ENCODE measurements at places on chromosomes 1 and 21. TPM values are rescaled to one million over a fixed set of nuclear protein-coding genes. Genes with fewer than 3 reads are reported as not detected.

Gene ERO1B
- 2.9 TPM for total RNA-seq

DNA sequence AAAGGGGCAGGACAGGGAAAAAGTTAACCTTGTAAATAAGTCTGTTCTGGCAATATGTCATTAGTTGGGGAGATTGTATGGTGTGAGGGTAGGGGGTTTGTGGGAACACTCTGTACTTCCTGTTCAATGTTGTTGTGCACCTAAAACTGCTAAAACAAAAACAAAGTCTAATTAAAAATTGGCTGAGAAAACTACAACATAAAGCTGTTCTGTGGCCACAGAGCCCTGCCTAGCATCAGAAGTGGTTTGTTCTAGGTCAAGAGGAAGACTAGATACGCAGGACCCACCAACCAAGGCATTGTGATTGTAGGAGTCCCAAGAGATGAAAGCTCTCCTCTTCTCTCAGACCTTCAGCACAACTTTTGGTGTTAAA lies 81.0 kb upstream of the LRRC8D start:
- H3K27ac ChIP-seq: no peak overlapping the region
- peak overlapping the region; percentile 10 for H3K4me3 ChIP-seq
- no peaks in the 10 kb centered on the region for H3K36me3 ChIP-seq
- no peaks in the 10 kb centered on the region for H3K27me3 ChIP-seq

- no peaks in the 10 kb centered on the region for H3K36me3 ChIP-seq
- H3K27ac ChIP-seq: no peak overlapping the region
- peak overlapping the region; percentile 66 for H3K4me3 ChIP-seq
- peaks cover 24% of the 10 kb centered on the region for H3K27me3 ChIP-seq
- peak; percentile 75 for DNase-seq
Measured at GRCh38 chr1:206506405-206507283, 687 bp upstream of the RASSF5 start.

GRCh38 chr1:115958866-115959265 lies 17.4 kb upstream of the SLC22A15 start:
- no peaks in the 10 kb centered on the region for H3K4me1 ChIP-seq
- H3K4me3 ChIP-seq: no peak overlapping the region
- H3K36me3 ChIP-seq: no peaks in the 10 kb centered on the region
- no peak for DNase-seq

- no peaks in the 10 kb centered on the region for H3K27me3 ChIP-seq
- H3K36me3 ChIP-seq: no peaks in the 10 kb centered on the region
- DNase-seq: peak; percentile 66
- no peak overlapping the region for H3K27ac ChIP-seq
- H3K4me1 ChIP-seq: no peaks in the 10 kb centered on the region
Measured at GRCh38 chr1:114130846-114131525, 22.7 kb downstream of the SYT6 start.

DNA sequence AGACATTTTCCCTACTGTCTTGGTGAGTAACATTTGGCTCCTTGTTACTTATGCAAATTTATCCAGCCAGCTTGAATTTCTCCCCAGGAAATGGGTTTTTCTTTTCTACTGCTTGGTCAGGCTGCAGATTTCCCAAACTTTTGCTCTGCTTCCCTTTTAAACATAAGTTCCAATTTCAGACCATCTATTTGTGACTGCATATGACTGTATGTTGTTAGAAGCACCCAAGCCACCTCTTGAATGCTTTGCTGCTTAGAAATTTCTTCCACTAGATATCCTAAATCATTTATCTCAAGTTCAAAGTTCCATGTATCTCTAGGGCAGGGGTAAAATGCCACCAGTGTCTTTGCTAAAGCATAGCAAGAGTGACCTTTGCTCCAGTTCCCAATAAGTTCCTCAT lies 32.3 kb upstream of the CITED4 start:
- H3K36me3 ChIP-seq: no peaks in the 10 kb centered on the region
- no peak overlapping the region for H3K4me3 ChIP-seq
- peaks cover 19% of the 10 kb centered on the region for H3K4me1 ChIP-seq
- H3K27ac ChIP-seq: no peak overlapping the region
- DNase-seq: no peak

DNA sequence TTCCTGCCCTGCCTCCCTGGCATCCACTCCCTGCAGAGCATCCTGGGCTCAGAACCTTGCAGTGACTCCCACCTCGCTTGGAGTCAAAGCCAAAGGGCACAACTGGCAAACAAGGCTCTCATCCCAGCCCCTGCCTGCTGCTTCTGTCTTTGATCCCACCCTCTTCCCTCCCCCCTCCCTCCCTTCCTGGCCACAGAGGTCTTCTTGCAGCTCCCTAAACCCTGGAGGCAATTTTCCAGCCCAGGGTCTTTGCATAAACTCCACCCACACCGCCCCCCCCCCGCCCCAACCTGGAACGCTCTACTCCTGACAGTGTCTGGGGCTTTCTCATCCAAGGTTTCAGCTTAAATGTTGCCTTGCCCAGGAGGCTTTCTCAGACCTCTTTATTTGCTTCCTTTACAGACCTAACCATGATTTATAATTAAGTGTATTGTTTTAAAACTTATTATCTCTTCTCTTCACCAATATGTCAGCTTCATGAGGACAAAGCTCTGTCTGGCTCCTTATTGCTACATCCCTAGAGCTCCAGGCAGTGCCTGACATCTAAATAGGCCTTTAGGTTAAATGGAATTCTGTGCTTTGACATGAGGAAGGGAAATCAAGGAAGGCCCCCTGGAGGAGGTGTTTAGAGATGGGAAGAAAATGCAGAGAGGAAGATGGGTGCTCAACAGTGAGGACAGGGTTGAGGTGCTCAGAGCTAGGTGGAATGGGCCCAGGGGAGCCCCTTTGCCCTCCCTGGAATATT lies 37.7 kb upstream of the PADI1 start:
- peaks cover 41% of the 10 kb centered on the region for H3K4me1 ChIP-seq
- no peak overlapping the region for H3K4me3 ChIP-seq
- H3K36me3 ChIP-seq: no peaks in the 10 kb centered on the region
- no peaks in the 10 kb centered on the region for H3K27me3 ChIP-seq
- DNase-seq: peak; percentile 50

DNA sequence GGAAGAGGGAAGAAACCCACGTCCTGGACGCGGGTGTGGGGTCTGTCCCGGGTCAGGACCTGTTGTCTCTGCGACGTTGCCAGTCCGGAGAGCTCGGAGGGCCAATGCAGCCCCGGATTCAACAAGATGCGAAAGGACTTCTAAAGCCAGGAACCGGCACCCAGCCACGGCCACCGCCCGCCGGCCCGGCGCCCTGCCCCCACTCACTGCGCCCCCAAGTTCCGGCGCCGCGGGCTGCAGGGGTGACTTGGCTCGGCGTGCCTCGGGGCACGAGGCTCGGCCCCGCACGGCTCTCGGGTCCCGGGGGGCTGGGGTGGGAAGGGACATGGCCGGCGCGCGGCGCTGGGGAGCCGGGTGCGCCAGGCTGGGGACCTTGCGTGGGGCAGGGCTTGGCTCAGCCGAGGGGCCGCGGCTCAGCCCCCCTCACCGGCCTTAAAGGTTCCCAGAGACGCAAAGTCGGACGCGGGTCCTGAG lies 51.8 kb upstream of the H6PD start:
- H3K4me3 ChIP-seq: peak overlapping the region; percentile 83
- peak overlapping the region; percentile 87 for H3K27ac ChIP-seq
- DNase-seq: peak; percentile 93
- H3K27me3 ChIP-seq: no peaks in the 10 kb centered on the region
- H3K4me1 ChIP-seq: peaks cover 36% of the 10 kb centered on the region

DNA sequence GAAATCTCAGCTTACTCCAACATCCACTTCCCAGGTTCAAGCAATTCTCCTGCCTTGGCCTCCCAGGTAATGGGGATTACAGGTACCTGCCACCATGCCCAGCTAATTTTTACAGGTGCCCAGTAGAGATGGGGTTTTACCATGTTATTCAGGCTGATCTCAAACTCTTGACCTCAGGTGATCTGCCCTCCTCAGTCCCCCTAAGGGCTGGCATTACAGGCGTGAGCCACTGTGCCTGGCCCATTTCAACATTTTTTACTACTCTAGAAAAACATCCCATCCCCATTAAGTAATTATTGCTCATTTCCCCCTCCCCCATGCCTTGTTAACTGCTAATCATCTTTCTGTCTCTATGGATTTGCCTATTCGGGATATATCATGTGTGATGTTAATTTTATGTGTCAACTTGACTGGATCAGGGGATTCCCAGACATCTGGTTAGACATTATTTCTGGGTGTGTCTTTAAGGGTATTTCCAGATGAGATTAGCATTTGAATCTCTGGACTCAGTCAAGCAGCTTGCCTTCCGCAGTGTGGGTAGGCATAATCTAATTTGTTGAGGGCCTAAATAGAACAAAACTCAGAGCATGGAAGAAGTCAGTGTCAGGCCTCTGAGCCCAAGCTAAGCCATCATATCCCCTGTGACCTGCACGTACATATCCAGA lies 33.0 kb upstream of the ZBTB8B start:
- H3K36me3 ChIP-seq: no peaks in the 10 kb centered on the region
- H3K4me1 ChIP-seq: no peaks in the 10 kb centered on the region
- peaks cover 32% of the 10 kb centered on the region for H3K27me3 ChIP-seq
- no peak overlapping the region for H3K4me3 ChIP-seq

GRCh38 chr1:47849591-47850261 lies 147.5 kb downstream of the TRABD2B start:
- no peaks in the 10 kb centered on the region for H3K27me3 ChIP-seq
- DNase-seq: no peak
- H3K4me3 ChIP-seq: no peak overlapping the region
- no peak overlapping the region for H3K27ac ChIP-seq
- H3K4me1 ChIP-seq: no peaks in the 10 kb centered on the region

Gene RYR2
- not detected for total RNA-seq

Gene SPRR2E
- total RNA-seq: not detected

- no peaks in the 10 kb centered on the region for H3K4me1 ChIP-seq
- H3K4me3 ChIP-seq: no peak overlapping the region
- no peaks in the 10 kb centered on the region for H3K36me3 ChIP-seq
- H3K27ac ChIP-seq: no peak overlapping the region
- H3K27me3 ChIP-seq: peaks cover 2% of the 10 kb centered on the region
- DNase-seq: no peak
Measured at GRCh38 chr1:220680085-220680687, 10.0 kb upstream of the C1orf115 start.

- peaks cover 2% of the 10 kb centered on the region for H3K36me3 ChIP-seq
- H3K27me3 ChIP-seq: no peaks in the 10 kb centered on the region
- no peak overlapping the region for H3K4me3 ChIP-seq
Measured at GRCh38 chr1:15046487-15047165, 106.9 kb upstream of the TMEM51 start.

Gene TRPM2
- total RNA-seq: 0.36 TPM

DNA sequence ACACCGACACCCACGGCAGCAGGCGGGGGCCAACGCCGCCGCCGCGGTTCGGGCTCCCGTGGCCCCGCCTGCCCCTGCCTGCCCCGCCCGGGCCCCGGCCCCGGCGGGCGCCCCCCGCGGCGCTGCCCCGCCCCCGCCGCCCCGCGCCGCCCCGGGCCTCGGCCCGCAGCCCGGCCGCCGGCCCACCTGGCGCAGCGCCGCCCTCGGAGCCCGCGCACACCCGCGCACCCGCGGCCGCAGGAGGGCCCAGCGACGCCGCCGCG lies at the start of gene WNT3A:
Gene WNT3A, plus strand, starts transcription at position 213 of the 263 bp plus-strand sequence. CDS start 131 bp downstream, outside the sequence.
- DNase-seq: no peak
- peaks cover 72% of the 10 kb centered on the region for H3K27me3 ChIP-seq
- no peaks in the 10 kb centered on the region for H3K36me3 ChIP-seq
- no peak within 1 kb of the TSS for H3K4me3 ChIP-seq
- H3K4me1 ChIP-seq: no peaks in the 10 kb centered on the region

DNA sequence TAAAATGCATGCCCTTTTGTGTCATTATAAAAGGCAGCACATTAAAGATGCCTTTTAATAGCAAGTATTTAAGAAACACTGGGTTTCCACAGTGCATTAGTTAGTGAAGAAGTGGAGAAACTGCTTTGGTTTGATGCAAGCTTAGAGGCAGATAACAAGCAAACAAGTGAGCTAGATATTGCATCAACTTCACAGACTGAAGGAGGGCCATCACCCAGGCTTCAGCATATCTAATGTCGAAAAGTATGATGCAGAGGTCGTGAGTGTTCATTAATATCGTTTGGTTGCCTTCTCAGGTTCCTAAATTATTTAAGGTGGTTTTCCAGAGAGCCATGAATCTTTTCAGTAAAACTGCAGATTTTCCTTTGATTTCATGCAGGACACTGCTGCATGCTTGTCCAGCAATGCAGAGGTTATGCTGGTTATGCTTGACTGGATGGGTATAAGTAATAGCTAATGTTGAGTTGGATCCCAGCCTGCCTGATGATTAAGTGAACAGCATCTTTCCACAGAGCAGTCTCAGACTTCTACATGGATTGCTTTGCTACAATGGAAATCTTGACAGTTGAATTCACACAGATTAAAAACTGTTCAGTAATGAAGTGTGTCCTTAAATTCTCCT lies 69.7 kb upstream of the IPO9 start:
- no peak overlapping the region for H3K4me3 ChIP-seq
- H3K27ac ChIP-seq: peak overlapping the region; percentile 56
- peaks cover 4% of the 10 kb centered on the region for H3K36me3 ChIP-seq
- H3K27me3 ChIP-seq: no peaks in the 10 kb centered on the region

Gene ZNF683
- total RNA-seq: not detected

Gene HS2ST1
- 20.3 TPM for total RNA-seq

DNA sequence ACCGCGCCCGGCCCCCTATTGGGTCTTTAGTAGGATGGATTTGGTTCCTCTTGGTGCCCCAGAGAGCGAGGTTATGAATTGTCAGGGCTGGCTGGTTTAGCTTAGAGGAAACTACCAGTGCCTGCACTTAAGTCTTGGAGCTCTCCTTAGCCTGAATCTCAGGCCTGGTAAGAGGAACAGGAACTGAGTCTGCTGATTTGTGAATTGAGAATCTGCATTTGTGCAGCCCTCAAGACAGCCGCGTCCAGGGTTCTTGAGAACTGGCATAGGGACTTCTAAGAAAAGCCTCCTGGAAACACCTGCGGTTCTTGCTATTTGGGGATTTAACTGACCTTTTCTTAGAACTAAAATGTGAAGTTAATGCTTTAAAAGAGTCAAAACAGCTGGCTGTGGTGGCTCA lies 1.7 kb downstream of the NECAP2 start:
- H3K27me3 ChIP-seq: no peaks in the 10 kb centered on the region
- peaks cover 42% of the 10 kb centered on the region for H3K36me3 ChIP-seq
- H3K4me1 ChIP-seq: peaks cover 8% of the 10 kb centered on the region
- H3K4me3 ChIP-seq: no peak overlapping the region
- H3K27ac ChIP-seq: no peak overlapping the region

- peaks cover 44% of the 10 kb centered on the region for H3K36me3 ChIP-seq
- H3K27me3 ChIP-seq: no peaks in the 10 kb centered on the region
- peak overlapping the region; percentile 87 for H3K27ac ChIP-seq
- H3K4me3 ChIP-seq: peak overlapping the region; percentile 93
- H3K4me1 ChIP-seq: peaks cover 34% of the 10 kb centered on the region
Measured at GRCh38 chr1:244861683-244862082, 2.7 kb downstream of the HNRNPU start.

DNA sequence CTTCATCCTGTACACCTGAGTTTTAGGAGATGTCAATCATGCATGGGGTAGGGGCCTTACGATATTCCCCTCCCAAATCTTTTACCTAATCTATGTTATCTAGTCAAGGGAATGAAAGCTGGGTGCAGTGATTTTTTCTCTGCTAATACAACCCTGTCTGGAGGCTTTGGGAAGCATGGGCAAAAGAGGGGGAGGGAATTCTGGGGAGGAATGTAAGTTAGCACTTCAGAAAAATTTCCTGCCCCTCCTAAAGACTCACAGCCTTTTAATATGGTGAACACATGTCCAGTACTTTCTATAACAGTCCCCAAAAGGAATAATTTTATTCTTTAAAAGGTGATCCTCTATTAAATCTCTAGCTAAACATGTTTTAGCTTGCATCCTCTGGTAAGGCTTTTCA lies 25.6 kb upstream of the PRELP start:
- H3K27ac ChIP-seq: no peak overlapping the region
- no peaks in the 10 kb centered on the region for H3K4me1 ChIP-seq
